GM12892 (cell line): ENCODE measurements at places on chromosomes 12 and 14.

DNA sequence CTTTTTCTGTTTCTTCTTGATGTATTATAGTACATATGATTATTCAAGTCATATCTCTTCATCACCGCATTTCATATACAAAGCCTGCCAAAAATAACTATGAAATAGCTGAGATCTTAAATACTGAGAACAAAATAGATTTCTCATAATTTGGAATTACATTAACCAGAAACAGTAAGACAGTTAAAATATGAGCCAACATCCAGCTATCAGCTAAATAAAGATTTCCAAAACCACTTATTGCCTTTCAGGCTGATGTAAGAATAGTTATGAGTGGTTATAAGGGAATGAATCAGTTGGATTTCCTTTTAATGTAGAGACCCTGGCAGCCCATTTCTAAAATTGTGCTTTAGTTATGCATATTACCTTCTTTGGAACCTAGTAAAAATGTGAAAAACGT, 47.4 kb downstream of the TMEM117 start:
- DNase-seq: no peak

DNA sequence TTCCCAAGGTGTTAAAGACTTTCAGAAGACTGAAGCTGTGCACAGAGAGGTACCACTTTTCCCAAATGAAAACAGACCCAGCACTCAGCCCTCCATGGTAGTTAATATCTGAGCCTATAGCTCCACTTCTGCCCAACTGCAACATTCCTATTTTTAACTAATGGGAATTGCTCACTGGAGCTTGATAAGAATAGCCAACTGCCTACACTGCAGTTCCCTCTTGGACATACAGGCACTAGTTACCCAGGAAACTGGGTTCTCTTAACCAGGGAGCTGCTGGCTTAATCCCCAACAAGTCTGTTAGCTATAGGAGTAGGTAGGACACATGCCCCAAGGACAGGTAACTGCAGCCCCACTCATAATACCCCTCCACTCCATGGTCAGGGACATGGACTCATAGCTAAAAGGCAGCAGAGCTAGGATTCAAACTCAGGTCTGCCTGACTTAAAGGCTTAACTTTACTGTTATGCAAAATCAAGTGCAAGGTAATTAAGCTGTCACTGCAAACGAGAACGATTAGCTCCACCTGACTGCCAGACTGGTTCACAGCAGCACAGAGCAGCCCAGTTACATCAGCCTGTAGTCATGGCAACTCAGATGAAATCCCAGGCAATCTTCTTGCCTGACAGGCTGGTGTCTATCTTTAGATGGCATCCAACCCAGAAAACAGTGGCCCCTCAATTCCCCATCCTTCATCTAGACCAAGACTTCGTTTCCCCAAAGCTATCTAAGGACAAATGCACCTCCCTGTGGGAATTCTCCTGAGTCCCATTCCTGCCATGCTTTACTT, 77.1 kb upstream of the ACTN1 start:
- no peak for DNase-seq

DNA sequence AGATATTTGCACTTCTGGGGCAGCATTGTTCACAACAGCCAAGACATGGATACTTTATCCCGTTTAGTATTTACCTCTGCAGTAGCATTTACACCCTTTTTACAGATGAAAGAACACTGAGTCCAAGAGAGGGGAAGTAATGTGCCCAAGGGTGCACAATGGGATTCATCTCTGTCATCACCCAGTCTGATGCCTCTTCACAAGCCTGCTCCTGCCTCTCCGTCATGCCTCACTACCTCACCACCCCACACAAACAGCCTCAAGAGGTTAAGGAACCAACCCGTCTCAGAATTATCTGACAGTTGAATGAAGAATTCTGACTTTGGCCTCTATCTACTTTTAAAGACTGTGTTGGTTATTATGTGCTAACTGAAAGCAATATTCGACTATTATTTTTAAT, 368.4 kb downstream of the ATP23 start:
- DNase-seq: no peak

- DNase-seq: no peak
These were observed 77.5 kb upstream of the RMST start for GRCh38 chr12:97385121-97385520.

DNA sequence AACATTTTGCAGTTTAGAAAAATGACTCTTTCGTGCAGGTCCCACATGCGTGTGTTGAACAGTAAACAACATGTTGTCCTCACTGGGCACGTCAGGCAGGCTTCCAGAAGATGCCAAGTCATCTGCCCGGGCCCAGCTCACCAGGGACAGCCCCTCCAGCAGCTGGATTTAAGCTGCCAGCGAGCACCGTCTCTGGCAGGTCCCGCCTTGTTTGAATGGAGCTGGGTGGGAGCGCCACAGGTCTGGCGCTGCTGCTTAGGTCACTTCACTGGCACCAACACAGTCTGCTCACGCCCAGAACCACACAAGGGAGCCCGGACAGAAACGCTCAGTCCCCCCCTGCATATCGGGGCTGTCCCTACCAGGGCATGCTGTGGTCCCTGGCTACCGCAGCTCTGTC, 33.1 kb upstream of the MMP17 start:
- DNase-seq: no peak
